Activated naive CD4-positive, alpha-beta T cell (primary cell): ENCODE measurements at places on chromosomes 1 and 21.

- no peak for DNase-seq
Observed at GRCh38 chr1:56453016-56453415, 126.3 kb downstream of the PLPP3 start.

DNA sequence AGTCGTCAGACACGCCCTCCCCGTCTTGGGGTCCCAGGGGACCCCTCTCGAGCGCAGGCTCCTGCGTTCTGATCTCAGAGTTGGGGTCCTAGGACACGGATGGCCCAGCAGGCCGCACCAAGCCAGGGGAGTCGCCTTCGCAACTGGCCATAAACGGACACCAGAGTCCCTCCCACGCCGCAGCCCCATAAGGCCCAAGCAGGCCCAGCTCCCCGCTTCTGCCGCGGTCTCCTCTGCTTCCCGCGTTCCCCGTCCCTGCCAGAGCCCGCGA, 633 bp downstream of the DMRTA2 start:
- no peak for DNase-seq

DNA sequence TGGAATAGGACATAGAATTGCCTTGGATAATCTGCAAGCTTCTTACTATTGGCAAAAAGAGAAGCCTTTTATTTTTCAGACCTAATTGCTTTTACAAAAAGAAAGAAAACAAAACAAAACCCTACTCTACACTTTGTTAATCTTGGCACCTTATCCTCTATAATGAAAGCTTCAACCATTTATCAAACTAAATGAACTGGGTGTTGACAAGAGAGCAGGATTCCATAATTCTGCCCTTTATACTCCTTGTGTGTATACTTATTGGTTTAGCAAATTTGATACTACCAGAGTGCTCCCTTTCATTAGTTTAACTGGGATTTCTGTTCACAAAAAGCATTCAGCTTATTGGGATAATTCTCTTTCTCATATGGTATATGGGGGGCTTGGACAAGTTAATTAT, 3.0 kb upstream of the TMCC2 start:
- no peak for DNase-seq

DNA sequence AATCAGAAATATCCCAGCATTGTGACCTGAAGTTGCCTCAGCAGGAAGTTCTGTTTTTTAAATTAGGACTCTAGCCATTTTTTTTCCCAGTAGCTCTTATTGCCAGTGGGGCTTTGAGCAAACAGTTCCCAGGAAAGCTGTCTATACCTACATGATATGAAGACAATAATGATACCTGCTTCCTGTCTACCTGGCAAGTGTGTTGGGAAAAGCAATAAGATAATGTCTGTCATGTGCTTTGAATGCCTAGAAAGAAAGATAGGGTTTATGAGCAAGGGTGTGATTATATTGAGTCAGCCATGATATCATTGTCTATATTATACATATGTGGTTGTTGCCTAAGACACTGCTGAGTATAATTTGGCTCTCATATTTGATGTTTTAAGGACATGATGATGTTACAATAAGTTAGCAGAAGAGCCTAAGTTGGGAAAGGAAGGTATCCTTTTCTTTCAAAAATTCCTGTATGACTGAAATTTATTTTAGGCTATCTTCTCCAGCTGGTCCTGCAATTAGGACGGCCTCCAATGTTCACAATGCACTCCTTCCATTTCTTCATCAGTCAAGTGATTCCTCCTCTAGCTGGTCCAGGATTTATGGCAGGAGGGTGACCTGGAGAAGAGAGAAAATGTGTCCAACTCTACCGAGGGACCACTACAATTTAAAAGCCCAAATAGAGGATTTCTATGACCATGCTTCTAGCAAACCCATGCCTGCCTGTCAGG, 99.6 kb upstream of the CDC42BPA start:
- no peak for DNase-seq

DNA sequence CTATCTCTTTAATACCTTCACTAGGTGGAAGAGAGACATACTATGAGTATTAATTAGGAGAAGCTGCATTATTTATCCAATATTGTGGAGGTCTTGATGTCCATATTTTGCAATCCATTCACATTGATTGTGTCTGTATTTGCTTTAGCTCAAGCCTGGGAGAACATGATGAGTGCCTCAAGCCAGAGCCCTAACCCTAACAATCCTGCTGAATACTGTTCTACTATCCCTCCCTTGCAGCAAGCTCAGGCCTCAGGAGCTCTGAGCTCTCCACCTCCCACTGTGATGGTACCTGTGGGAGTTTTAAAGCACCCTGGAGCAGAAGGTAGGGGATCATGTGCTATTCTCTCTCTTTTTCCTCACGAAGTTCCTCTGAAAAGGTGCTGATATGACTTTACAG, 99.5 kb downstream of the CC2D1B start:
- no peak for DNase-seq

DNA sequence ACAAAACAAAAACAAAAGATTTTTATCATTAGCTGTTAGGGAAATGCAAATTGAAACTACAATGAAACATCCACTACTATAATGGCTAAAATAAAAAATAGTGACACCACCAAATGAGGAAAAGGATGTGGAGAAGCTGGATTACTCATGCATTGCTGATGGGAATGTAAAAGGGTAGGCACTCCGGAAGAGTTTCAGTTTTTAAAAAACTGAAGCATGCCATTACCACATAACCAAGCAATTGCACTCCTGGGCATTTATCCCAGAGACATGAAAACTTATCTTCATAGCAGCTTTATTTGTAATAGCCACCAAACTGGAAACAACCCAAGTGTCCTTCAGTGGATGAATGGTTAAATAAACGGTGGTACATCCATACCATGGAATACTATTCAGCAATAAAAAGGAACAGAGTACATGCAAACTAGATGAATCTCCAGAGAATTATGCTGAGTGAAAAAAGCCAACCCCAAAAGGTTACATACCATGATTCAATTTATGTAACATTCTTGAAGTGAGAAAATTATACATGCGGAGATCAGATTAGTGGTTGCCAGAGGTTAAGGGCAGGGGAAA, 14.5 kb upstream of the CFAP298 start:
- DNase-seq: no peak

- DNase-seq: no peak
Observed at GRCh38 chr1:203288400-203288799, 16.9 kb upstream of the BTG2 start.

GRCh38 chr21:41451753-41452676, 26.0 kb downstream of the MX1 start:
- DNase-seq: no peak

DNA sequence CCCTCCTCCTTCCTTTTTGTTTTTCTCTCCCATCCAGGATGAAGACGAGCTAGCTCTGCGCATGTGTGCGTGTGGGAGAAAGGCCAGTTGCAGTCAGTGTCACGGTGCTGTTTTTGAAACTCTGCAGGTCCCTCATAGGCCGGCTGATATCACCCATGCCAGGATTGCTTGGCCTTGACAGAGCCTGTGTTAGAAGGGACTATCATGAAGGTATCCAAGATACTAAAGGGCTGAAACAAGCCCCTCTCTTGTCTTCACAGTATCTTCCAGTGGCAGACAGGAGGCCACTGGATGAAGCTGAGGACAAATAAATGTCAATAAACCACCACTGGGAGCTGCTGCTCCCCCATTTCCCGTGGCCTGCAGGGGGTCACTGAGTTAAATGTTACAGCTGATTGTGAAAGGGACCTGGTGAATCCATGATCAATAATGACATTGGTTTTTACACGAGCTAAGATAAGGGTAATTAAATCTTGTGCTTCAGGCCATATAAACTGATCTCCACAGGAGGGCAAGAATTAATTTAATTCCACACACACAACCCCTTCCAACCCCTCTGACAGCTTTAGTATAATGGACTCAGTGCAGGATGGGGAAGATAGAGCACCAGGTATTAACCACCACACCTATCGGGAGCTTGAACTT, 64.6 kb upstream of the TARBP1 start:
- no peak for DNase-seq

- DNase-seq: no peak
Observed at GRCh38 chr1:184757891-184758290, 3.2 kb upstream of the EDEM3 start.

- DNase-seq: no peak
Observed at GRCh38 chr1:192087334-192087733, 70.9 kb upstream of the RGS18 start.

- no peak for DNase-seq
Observed at GRCh38 chr1:157739229-157739901, 37.6 kb downstream of the FCRL2 start.

DNA sequence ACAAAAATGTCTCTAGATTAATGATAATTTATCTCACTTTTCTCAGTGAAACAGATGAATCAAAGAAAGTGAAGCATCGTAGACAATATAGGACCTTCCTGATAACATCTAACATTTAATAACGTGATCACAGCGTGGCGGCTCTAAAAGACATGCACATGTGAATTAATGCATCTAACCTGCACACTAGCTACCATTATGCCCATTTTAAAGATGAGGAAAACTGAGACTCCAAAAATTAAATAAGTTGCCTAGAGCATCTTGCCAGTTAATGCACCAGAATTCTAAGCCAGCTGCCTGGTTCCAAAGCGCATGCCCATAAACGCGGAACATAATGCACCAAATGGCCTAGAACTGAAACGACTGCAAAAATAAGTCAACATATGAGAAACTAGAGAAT, 23.5 kb downstream of the ERG start:
- DNase-seq: no peak

DNA sequence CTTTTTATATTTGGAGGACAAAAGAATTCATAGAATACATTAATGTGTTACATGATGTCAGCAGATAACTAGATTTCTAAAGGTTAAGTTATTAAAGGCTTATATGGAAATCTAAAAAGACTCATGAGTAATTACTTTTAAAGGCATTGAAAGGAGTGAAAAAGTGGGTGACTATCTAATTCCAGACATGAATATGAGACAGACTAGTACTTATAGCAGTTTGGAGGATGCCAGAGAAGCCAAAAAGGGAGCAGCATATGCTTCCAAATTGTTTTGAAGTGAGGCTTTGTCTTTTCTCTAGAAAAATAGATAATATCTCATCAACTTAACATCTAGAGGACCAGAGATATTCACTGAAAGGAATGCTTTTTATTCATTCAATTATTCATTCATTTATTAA, 275.5 kb upstream of the CACYBP start:
- no peak for DNase-seq

DNA sequence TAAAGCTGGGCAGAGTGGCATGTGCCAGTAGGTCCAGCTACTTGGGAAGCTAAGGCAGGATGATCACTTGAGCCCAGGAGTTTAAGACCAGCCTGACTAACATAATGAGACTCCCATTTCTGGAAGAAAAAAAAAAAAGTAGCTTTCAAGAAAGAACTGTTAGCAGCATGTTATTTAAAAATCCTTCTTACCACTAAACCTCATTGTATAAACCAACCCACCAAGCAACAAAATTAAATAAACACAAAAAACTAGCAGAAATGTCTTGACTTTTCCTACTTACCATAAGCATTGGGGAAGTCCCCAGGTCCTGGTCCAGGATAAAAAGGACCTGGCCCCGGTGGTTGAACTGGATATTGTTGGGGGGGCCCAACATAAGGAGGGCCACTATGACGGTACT, 192.9 kb upstream of the HP1BP3 start:
- no peak for DNase-seq

DNA sequence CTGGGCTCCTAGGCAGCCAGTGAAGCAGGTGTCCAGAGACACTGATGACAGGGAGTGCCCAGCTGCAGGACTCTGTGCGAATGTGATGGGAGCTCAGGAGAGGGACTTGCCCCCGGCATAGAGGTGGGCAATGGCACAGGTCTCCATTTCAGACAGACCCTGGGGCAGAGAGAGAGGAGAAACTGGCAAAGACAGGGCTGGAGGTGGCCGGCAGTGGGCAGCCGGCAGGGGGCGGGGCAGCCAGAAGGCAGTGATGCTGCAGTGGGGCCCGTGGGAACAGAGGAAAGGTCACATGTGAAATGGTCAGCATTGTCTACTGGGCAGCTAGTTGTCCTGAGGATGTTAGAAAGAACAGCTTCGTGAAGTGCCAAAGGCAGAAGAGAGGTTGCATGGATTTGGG, 112.6 kb downstream of the HUNK start:
- DNase-seq: no peak

GRCh38 chr1:39293375-39294070, 89.0 kb downstream of the MACF1 start:
- no peak for DNase-seq

DNA sequence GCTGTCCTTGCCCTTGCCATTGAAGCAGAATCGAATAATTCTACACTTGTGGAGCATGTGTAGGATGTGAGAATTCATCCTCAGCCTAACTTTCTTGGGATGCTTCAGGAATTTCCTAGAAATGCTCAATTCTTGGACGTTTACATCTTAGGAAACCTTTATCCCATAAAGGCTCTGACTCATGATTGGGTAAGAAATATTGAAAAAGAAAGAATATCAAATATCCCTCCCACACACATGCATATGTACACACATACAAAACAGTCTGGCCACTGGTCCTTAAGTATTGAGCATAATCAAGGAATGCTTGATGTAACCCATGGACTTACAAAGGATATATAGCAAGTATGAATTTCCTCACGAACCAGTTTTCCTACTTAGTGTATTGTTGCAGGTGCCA, 83.9 kb upstream of the IPO9 start:
- DNase-seq: no peak

DNA sequence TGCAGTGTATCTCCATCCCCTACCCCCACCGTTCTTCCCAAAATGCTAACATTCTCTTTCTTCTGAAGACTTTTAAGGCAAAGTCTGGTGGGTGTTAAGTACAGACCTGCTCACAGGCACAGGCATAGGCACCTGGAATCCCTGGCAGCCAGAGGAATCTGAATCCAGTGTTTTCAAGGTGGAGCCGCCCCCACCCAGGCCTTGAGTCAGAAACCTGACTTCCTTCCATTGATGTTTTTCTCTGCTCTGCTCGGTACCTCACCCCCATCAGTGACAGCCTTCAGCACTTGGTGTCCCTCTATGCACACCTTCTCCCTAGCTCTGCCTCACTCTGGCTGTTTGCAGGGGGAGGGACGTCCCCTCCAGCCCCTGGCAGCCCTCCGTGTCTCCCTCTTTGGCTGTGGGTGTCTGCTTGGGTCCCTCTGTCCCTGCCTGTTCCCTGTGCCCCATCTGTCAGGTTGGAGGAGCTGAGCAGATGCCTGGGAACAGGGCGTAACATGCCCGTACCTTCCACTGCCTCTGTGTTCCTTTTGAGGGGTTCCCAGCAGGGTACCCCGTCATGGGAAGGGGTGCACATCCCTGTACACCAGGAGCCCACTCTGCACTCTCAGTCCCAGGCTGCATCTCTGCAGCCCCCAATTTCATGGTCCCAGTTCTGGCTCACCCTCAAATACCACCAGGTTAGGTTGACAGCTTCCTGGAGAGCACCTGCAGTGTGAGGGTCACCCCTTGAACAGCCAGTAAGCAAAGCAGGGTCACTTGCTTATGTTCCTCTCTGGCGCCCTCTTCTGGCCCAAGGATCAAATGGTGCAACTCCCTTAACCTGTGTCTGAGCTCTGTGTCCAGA, 6.7 kb downstream of the NCDN start:
- no peak for DNase-seq
